ENCODE measurements at places on chromosomes 2 and 18.

DNA sequence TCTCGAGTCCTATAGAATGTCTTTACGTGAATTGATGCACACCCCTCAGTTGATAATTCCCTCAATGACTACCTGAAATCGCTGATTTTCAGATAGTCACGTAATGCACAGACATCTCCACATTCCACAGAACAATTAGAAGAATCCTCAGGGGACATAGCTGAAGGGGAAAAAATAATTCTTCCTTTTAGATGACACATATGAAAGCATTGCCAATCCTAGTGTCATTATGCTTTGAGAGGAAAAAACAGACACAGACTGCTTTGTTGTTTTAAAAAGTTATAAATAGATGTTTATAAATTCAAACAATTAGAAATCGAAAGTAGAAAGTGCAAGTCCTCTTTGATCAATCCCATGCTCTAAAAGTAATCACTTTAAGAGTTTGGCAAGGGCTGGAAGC is 100.6 kb upstream of the FN1 start:
- no peak for DNase-seq

DNA sequence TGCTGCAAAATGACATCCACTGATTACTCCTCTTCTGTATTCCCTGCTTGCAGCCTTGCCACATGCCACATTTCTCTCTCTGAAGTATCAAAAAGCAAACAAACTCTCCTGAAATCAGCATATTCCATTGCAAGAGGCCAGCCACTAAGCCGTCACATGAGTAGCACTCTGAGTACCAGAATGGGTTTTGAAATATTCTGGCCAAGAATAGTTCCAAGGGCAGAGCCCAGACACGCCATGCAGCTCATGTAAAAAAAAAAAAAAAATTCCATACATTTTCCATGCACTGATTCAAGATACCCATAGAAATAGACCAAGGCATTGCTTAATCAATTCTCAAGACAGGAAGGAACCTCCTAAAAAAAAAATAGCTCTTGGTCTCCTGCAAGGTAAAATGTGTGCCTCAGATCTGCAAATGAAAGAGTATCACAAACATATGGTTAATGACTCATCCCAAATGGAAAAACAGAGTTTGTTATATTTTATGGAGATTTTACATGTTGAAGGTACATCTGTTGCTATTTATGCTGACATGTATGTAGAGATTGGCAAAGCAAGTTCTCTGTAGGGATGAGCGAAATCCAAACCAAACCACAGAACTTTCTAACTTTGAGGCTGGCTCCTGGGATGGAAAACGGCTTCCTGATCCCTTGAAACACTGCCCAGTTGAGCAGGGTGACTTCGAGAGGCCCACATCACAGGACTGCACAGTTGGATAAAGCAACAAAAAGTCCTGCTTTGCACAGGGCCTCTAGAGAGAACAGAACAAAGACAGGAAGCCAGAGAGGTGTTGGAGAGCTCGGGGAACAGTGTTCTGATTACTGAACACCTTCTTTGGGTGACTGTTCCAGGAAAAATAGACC is 346.2 kb downstream of the ZNF521 start:
- no peak for DNase-seq

DNA sequence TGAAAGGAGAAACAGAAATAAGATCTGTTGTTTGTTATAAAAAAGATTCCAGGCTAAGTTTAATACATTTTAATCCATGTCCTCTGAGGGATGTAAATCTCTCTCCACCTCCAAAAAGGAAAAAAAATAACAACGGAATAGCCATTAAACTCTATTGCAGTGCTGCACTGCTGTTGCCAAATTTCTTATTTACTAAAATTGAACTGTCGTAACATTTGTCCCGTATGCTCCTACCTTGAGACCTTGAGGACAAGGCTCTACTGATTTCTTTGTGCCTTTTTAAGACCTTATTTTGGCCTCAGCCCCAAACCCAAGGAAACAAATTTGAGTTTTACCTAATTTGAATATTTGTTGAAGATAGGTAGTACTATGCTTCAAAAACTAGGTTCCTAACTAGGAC is 56.4 kb downstream of the FRZB start:
- DNase-seq: no peak

DNA sequence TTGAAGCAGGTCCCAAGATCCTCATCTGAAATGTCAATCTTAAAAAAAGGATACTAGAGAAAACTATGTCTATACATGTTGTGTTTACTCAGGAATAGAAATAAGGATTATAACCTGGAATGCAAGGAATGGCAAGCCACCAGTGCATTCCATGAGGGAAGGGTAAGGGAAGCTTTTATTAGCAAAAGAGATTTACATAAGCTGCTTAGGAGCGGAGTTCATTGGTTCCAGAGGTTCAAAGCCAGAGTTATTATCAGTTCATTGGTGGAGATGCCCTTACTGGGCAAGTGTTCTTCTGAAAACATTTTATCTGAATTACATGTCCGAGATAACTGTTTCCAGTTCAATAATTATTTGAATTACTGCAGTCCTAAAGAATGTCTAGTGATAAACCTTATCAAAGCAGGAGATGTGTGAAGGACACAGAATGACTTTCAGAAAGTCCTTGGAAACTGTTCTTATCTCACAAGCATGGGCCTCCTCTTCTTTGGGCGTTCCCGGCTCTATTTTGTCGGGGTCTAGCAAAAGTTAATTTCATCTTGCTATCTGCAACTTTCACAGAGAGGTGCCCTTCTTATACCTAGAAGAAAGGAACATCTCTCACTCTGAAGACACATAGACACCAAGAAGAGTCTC is 23.5 kb downstream of the COMMD1 start:
- peak; percentile 42 for DNase-seq

- peak; percentile 16 for DNase-seq
These were observed 150.9 kb downstream of the RTP5 start for GRCh38 chr2:242020196-242021004.

DNA sequence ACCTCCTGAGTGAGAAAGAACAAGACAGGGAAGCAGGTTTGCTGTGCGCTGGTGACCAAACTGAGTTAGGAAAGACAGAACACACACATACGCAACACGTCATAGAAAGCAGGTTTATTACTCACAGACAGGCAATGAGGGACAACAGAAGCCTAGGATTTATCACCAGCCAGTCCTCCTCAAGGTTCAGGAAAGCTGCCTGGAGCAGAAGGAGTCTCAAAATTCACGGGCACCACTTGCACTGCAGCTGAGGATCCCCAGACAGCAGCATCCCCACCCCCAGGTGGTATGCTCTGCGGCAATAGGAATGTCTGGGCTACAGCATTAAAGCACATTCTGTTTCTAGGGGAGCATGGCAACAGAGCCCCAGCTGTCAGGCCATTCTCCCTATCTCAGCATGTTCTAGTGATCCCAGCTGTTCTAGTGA is 284.4 kb upstream of the RGPD4 start:
- DNase-seq: no peak

- DNase-seq: no peak
These were observed 248.1 kb downstream of the ASXL3 start for GRCh38 chr18:33826151-33826550.

GRCh38 chr2:240627736-240628506 is 2.6 kb downstream of the GPR35 start:
- DNase-seq: no peak

- peak; percentile 56 for DNase-seq
These were observed 4.4 kb downstream of the SPATA3 start for GRCh38 chr2:231000211-231000904.

Data from small intestine (tissue), 16 donors.